Ovary (tissue), 10 donors: ENCODE measurements at places on chromosomes 5 and 9. TPM values are rescaled to one million over a fixed set of nuclear protein-coding genes. Genes with fewer than 3 reads are reported as not detected.

Gene SET
- total RNA-seq: 291 TPM

GRCh38 chr5:96896276-96896675 lies 20.0 kb downstream of the ERAP2 start:
- no peak for DNase-seq

GRCh38 chr5:155441849-155442248 lies 428.3 kb downstream of the KIF4B start:
- no peak for DNase-seq

Gene STPG3
- not detected for total RNA-seq

- no peak for DNase-seq
These were observed 5.8 kb upstream of the NKD2 start for GRCh38 chr5:1002836-1003235.

DNA sequence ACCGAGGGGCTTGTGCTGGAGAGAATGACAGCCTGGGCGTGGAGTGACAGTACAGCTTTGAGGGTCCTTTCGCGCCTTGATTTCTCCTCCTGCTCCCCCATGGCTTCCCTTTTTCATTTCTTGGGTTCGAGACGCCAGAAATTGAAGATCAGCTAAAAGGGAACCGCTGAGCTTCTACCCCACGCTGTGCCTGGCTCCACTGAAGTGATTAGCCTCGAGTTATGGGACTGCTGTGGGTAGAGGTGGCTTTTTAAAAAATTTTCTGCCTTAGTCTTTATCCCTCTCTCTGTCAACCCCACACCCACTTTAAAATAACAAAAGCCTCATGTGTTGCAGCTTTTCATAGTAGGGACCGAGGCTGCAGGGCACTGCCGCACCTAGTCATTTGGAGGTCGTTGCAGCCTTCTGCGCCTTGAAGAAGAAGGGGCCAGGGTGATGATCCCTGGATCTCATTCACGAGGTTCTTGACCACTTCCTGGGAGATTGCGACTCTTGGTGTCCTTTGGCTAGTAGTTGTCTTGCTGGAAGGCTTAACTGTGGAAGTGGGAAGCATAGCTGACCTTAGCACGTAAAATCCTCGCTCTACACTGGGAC lies 603 bp downstream of the PPIP5K2 start:
- DNase-seq: no peak

DNA sequence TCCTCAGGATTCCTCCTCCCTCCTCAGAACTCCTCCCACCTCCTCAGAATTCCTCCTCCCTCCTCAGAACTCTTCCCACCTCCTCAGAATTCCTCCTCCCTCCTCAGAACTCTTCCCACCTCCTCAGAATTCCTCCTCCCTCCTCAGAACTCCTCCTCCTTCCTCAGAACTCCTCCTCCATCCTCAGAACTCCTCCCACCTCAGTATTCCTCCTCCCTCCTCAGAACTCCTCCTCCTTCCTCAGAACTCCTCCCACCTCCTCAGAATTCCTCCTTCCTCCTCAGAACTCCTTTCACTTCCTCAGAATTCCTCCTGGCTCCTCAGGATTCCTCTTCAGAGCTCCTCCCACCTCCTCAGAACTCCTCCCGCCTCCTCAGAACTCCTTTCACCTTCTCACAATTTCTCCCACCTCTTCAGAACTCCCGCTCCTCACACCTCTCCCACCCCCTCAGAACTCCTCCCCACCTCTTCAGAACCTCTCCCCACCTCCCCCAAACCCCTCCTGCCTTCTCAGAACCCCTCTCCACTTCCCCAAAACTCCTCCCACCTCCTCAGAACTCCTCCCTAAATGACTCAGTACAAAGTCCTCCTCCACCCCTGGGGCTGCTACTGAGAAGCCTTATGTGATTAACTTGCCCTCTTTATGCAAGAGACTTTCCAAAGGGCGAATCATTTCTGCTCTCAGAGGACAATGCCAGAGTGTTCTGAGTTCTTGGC lies 23.2 kb downstream of the SLC46A2 start:
- DNase-seq: no peak

Gene PCDHA3
- total RNA-seq: 2.7 TPM
